Activated CD4-positive, alpha-beta T cell treated with anti-CD3 and anti-CD28 coated beads, Interleukin-2, amount 50 U/mL, for 4 hours (primary cell): ENCODE measurements at places on chromosomes 4 and X.

GRCh38 chr4:119139822-119140252 is 4.2 kb downstream of the MYOZ2 start:
- DNase-seq: no peak

GRCh38 chr4:78642934-78643333 is 91.4 kb downstream of the ANXA3 start:
- no peak for DNase-seq

DNA sequence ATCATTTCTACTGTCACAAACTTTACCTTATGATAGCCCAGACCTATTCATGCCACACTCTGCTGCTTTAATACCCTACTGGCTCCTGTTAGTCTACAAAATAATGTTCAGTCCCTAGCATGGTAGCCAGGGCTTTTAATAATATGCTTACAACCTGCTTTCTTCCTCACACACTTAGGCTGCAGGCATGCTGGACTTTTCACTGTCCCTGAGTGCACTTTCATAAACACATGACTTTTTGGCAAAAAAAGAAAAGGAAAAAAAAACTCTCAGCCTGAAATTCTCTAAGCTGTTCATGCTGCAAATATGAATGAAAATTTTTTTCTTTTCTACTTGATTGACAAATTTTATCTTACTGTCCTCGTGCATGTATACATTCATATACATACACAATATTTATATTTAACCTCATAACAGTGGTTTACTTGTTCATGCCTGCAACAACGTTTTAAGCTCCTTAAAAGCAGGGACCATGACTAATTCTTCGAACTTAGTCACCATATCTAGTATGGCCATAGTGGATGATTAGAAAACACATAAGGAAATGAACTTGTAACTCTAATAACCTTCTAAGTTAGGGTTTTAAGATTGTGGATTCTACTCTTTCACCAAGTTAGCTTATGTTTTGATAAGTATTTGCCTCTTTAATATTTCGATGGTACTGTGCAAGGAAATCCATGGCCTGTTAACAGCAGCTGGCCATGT is 229.5 kb downstream of the SPCS3 start:
- no peak for DNase-seq

DNA sequence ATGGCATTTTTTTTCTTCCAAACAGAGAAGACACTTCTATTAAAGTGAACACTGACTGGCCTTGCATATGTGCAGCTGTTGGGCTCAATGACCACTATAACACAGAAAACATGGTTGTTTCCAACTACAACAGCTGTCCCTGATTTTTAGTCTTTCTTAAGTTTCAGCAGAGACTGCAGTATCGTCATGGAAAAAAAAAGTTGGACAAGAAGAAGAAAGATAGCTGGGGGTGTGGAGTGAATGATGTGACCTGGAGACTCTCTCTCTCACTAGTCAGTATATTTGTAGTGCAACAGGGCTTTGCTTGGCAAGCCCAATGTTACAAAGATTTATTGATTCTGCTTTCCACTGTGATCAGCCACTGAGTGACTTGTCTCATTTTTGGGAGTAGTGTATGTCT is 29.5 kb upstream of the C4orf54 start:
- no peak for DNase-seq

DNA sequence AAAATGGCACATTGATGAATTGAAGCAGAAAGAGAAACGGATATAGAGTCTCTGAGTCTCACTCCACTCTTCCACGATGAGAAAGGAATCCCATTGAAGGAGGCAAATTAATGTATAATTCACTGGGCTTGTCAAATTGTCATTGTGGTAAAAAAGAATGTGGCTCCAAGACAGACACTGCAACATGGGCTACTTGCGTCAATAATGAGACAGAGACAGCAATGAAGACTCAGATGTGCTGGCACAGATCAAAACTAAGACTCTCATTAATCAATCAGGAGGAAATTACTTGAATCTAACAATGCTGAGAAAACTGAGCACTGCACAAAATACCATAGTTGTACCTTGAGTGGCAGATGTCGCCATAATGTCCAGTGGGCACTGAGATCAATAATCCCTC is 1485.5 kb downstream of the TECRL start:
- DNase-seq: no peak

DNA sequence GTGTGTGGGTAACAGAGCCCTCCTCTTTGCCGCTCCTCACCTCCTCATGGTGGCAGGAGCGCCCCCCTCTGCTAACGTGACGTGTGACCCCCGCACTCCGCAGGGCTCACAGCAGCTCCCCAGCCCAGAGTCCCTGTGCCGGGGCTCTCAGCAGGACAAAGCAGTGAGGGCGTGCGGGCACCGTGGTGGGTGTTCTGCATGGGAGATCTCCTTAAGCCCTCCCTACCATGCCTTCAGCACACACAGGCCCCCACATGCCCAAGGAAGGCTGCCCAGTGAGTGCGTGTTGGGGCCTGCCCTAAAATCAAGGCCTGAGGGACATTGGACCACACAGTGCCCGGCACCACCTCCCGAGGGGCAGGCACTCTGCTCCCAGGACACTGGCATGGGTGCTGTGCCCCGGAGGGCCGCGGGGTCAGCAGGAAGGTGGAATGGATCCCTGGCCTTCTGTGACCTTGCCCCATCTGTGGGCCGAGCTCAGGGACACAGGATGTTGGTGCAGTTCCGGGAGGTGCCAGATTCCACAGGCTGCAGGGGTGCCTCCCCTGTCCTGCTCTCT is 10.1 kb downstream of the PSAPL1 start:
- DNase-seq: no peak

DNA sequence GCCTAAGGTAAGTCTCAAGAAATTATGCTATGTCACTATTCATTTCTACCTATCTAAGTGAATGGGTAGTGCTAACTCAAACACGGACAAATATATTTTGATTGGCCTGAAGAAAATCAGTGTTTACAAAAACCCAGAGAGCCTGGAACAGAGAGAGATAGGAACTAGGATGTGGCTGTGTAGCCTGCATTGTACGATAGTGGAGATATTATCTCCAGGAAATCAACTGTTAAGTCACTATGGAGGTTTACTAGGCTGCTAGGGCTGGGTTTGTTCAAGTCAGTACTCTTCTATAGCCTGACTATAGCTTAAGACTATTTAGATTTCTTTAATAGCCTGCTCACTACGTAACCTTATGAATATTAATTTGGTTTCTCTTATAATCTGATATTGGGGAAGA is 127.9 kb downstream of the TACR3 start:
- DNase-seq: no peak

- DNase-seq: no peak
These were observed 500.7 kb downstream of the ZNF674 start for GRCh38 chrX:46044486-46044885.

DNA sequence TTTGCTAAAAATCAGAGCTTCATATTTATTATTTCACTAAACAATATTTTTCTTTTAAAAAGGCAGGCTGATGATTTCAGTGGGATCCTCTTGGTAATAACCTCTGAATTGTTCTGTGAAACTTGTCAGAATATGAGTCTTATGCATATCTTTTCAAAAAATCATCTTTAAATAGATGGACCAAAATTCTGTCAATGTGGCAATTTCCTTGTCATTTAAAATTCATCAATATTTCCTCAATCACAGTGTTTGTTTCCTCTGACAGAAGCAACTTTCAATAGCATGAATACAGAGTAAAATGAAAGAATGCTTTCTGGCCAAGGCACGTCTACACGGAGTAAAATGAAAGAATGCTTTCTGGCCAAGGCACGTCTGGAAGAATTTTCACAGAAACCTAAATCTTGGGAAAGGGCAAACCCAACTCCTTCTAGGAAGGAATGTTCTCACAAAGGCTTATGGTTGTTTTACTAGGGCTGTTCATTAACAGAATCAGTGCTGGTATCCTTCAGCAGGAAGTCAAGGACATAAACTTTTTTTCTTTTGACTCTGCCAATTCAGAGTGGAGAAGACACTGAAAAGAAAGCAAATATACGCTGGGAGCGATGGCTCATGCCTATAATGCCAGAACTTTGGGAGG is 99.0 kb upstream of the GPR34 start:
- DNase-seq: no peak

DNA sequence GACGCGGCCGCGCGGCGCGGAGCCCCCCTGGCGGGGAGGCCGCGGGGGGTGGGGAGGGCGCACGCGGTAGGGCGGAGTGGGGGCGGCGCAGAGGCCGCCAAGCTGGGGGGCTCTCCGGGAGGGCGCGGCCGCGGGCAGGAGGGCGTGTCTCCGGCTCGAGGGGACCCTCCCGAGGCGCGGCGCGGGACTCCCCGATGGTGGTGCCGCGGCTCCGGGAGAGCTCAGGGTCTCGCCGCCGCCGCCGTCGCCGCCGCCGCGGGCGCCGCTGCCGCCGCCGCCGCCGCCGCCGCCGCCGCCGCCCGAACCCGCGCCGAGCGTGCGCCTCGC is 165 bp upstream of the PTCHD1 start:
- no peak for DNase-seq

DNA sequence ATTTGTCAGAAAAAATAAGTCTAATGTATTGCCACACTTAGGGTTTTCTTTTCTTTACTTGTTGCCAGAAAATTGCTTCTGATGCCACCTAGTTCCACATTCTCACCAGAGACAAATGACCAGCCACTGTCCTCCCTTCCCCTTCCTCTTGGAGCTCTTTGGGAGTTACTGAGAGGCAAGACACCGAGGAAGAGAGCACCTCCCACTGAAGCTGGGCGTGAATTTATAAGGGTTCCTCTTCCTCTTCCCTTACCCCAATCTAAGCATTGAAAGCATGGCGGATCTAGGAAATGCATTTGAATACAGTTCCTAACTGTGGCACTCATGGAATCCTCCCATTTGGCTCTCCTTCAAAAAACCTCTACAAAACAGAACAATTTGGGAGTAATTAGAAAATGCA is 30.0 kb downstream of the ANXA3 start:
- DNase-seq: no peak

DNA sequence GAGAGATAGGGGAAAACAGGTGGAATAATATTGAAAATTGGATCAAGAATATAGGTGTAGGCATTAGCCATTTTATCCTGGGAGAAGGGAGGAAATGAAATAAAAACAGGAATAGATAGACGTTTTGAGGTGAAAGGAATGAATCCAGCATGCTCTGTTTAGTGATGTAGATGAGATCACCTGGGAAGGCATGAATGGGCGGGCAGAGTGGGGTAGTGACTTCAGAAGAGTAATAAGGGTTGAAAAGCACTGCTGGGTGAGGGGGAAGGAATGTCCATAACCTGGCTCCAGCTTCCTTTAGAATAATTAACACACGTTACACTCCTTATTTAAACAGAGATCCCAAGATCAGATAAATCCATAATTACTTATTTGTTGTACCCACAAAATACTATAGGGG is 191.1 kb upstream of the ANXA3 start:
- no peak for DNase-seq

DNA sequence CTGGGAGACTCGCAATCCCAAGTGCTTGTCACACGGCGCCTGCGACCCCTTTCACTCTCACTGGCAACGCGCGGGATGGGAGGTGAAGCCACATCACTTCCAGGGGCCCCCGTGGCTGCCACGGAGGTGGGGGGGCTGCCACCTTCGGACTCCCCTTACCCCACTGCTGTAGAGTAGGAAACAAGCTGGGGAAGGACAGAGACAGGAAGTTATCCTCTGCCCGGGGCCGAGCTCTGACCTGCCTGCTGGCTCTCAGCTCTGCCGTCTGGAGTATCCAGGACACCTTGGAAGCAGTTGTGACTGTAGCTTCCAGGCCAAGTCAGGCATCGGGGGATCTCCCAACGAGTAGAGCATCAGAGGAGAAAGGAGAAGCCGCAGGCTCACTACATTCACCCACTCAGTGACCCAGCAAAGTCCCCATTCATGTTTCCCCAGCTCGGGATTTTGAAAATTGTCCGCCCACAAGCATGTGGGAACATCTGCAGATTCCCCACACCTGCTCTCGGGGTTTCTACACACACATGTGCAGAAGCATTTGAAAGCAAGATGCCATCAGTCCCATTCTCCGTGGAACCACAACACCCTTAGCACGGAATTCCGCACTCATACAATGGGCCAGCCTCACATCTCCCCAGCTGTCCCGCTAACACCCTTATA is 10.8 kb downstream of the PDZD4 start:
- DNase-seq: no peak

DNA sequence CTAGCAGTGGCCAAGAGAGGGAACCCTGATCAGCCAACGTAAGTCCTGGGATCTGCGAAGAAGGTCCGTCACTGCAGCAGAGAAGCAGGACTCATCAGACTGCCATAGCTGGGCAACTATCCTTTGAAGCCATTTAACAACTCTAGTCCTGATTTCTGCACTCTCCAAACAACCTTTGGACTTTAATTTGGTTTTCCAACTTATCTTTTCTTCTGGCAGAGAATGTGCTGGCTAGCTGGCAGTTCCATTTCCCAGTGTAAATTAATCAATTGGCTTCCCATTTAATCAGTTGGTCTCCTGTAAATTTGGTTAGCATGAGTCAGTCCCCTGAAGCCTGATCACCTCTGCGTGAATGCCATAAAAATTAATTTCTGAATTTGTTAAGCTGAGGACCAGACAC is 153.7 kb upstream of the GPR101 start:
- no peak for DNase-seq

- no peak for DNase-seq
These were observed 4.8 kb upstream of the CXCL1 start for GRCh38 chr4:73864365-73864764.

DNA sequence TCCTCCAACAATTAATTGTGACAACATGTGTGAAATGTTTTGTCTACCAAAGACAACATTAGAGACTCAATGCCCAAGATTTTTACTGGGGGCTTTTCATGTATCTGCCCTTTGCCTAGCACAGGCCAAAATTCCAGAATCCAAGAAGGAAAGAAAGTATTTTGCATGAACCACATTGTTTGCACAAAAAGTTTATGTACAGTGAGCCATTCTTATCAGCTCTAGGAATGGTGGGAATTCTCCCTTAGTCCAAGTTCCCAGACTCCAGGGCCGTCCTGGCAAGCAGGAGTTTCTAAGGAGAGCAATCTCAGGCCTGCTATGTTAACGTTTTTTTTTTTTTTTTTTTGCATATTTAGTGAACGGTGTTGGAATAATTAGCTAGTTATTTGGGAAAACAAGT is 21.6 kb downstream of the GPRASP1 start:
- no peak for DNase-seq

DNA sequence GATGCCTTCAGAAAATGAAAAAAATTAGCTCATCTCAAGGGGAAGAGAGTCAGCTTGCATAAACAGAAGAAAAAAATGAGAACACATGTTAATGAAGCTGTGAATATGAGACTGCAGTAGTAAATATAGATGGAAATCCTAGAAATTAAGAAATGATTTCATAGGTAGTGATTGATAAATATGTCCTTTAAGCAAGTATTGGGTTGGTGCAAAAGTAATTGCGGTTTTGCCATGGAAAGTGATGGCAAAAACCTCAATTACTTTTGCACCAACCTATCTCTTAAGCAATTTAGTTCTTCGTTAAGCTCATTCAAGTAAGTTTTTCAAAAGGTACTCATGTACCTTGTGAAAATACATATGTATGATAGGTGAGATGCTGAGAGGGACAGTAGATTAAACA is 400.9 kb downstream of the SH2D1A start:
- DNase-seq: no peak

GRCh38 chr4:22910200-22910599 is 217.5 kb downstream of the GBA3 start:
- DNase-seq: no peak

DNA sequence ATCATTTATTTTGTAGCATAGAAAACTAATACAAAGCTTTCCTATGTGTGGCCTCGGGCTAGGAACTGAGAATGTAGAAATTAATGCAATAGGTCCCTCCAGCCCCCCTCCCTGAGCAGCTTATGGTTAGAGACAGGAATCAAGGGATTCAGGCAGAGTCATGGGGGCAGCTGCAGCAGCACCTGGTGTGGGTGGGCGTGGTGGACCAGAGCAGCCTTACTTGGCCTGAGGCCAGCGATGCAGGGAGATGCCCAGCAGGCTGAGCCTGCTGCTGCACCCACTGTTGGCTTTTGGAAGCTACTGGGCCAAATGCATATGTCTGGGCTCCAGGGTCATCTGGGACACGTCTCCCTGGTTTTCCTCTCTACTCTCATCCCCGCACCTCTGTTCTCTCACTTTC is 74.0 kb downstream of the STK32B start:
- no peak for DNase-seq
